Suppressor macrophage treated with lipopolysaccharide for 4 hours (primary cell): ENCODE measurements at places on chromosomes 7 and 10.

- no peak for DNase-seq
These were observed 92.2 kb downstream of the SPDYE5 start for GRCh38 chr7:75584354-75584753.

- no peak for DNase-seq
These were observed 1.4 kb downstream of the ATRNL1 start for GRCh38 chr10:115094416-115095140.

GRCh38 chr10:31353574-31353973, 34.6 kb downstream of the ZEB1 start:
- DNase-seq = peak; percentile 11

- DNase-seq = no peak
These were observed 21.3 kb downstream of the ZNF107 start for GRCh38 chr7:64687249-64687648.

DNA sequence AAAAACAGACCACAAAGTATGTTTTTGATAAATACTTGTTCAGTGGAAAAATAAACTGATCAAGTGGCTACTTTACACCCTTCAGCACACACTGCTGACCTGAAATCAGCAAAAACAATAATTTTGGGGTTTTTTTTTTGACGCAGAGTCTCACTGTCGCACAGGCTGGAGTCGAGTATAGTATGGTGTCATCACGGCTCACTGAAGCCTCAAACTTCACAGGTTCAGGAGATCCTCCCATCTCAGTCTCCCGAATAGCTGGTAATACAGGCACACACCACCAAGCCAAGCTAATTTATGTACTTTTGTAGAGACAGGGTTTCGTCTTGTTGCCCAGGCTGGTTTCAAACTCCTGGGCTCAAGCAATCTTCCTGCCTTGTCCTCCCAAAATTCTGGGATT, 30.6 kb downstream of the TARP start:
- no peak for DNase-seq

DNA sequence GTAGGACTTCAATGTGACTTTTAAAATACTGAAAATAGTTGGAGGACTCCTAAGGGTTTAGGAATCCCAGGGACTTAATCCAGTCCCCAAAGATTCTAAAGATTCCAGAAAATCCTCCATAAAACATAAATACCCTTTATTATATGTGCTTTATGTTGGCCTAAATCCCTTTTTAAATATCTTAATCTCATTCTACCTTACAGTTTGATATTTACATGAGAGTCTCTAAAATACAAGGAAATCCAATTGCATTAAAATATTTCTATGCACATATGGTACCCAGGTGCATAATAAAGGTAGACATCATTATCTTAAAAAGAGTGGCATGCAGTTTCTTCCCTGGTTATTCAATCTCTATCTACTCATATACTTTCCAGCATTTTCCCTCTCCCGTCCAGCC, 51.8 kb downstream of the BPGM start:
- no peak for DNase-seq

GRCh38 chr7:137399827-137400823, 56.6 kb upstream of the PTN start:
- no peak for DNase-seq

GRCh38 chr10:8035006-8035640, 19.4 kb upstream of the GATA3 start:
- no peak for DNase-seq

- DNase-seq = no peak
These were observed 442.5 kb downstream of the RPS24 start for GRCh38 chr10:78476156-78476555.

GRCh38 chr7:151395036-151395367, 14.8 kb downstream of the WDR86 start:
- no peak for DNase-seq

GRCh38 chr10:14717552-14717951, 57.1 kb downstream of the FAM107B start:
- no peak for DNase-seq

DNA sequence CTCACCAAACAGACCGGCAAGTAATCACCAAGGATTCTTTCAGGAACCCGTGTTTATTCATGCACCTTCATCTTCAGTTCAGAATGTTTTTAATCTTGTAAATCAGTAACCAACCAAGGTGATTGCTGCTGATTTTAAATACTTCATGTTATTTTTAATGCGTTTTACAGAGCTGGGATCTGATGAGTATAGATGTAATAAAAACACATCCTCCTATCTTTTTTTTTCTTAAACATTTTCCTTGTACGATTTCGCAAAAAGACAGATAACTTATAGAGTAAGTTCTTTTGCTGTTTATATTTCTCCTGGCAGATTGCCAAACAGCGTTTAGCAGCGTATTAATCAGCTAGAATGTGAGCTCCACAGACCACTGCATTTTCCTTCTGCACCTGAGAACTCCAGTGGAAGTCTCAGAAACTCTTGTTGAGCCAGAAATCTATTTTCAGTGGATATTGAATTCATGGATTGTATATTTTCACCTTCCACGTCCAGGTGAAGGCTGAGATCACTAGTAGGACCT, 397.8 kb upstream of the NRP1 start:
- no peak for DNase-seq

- peak; percentile 77 for DNase-seq
These were observed 33.6 kb downstream of the JMJD1C start for GRCh38 chr10:63431962-63432797.

DNA sequence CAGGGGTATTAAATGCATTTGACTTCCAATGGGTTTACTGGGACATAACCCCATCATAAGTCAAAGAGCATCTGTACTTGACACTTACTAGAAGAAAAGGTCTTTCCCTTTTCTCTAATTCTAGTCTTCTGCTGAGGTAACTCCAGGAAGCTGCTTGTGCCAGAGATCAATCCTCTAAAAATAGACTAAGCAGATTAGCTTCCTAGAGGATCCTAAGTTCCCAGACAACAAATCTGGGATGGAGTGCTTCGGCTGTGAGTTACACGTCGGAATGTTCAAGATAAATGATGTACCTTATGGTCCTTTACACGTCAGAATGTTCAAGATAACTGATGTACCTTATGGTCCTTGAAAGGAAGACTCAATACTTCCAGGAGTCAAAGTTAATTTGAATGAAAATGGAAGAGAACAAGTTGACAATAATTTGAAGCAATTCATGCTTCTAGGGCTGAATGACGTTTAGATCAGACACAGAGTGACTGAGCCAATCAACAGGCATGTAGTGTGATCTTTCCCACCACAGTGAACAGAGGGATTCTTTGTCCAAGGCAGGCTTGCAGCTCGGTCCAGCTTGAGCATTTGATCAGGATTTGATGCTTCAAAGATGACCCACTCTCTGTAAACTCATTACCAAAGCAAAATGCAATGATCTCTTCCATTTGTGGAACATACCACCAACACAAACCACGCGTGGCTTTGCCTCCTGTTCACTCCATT, 63.8 kb downstream of the SLC37A3 start:
- DNase-seq = no peak

GRCh38 chr10:48496105-48496830, 108.6 kb downstream of the ARHGAP22 start:
- DNase-seq = no peak

DNA sequence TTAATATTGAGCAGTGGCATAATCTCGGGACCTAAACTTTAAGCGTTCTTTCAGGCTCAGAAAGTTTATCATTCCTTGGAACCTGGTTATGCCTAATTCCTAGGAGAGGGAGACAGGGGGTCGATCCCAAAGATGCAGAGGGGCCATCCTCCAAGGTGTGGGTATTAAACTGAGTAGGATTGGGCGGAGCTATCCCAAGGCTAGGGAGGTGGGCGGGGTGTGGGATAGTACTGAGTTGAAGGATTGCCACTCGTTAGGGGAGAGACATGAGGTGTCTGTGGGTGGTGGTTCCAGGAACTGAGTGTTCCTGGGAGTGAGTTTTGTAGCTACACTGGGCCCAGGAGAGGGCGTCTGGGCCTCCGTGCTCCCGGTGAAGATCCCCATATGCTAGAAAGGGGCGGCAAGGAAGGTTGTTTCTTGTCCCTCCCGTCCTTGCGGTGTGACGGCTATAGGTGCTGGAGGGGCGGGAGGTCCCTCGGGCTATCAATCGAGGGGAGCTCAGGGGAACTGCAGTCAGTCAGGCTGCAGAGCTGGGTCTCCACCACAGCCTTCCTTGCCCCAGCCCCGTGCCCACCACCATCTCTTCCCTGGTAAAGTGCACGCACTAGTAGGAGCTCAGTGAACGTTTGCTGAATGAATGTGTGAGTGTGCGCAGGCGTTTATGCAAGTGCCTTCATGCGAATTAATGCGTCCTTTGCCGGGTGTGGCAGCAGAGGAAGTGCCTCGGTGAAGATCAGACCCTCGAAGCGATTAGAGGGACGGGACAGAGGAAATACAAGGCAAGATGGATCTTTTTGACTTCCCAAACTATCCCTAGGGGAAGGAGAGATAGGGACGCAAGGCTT, 3.0 kb upstream of the HMX2 start:
- DNase-seq = no peak

DNA sequence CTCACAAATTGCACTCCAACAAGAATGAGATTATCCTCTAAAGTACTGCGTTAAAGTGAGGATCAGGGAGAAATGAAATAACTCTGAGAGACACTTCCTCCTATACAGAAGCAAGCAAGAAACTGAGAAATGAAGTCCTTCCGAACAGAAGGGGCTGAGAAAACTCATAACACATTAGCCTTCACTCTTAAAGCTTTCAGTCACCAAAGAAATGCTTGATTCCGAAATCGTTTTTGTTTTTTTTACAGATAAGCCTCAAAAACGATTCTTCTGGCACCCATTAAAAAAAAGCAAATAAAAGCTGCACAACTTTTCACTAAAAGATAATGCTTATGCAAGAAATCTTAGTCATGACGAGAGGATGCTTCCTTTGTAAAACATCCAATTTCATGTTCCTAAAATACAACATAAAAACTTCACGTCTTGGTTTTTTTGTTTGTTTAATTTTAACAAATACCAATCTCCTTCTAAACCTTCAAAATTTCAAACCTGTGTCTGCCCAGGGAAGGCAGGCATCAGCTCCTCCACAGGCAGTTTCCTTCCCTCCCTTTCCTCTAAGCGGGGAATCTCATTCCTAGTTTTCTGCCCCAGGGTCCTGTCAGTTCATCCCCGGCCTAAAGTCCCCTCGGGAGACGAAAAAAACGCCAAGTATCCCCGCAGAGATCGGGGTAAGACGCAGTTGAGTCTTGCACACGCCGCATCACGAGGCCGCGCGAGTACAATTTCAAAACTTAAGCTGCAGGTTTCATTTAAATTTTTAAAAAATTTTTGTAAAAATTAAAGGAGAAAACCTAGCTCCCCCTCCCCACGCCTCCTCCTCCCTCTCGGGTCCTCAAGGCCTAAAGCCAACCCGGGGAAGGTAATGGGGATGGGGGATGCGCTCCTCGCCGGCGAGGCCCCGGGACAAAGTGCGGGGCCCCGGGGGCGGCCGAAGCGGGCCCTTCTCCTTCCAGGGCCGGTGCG, 1.1 kb downstream of the BAZ1B start:
- peak; percentile 12 for DNase-seq

DNA sequence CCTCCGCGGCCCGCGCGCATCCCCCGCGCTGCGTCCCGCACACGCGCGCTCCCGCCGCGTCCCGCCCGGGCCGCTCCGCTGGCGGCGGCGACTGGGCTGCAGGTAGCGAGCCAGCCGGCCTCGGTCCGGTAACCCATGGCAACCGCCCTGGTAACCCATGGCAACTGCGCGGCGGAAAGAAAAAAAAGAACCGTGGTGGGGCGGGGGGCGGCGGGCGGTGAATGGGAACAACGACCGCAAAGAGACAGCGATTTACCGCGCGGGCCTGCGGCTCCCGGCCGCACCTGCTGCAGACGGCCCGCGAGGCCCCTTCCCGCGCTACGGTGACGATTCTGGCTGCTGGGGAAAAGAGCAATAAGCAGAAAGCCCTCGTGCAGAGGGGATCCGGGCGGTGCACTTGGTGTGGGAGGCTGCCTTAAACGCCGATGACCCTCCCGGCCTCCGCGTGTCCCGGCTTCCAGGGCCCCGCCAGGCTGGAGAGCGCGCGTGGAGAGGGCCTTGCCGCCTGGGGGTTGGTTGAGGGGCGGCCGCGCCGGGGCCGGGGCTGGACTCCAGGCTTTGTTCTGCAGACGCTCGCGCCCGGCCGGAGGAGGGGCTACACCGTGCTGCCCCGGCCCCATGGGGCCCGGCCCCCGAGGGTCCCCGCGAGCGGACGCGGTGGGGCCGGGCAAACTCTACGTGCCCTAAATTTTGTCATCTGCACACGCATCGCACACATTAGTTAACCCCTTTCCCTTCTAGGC, 84.7 kb downstream of the SNX10 start:
- peak; percentile 39 for DNase-seq

DNA sequence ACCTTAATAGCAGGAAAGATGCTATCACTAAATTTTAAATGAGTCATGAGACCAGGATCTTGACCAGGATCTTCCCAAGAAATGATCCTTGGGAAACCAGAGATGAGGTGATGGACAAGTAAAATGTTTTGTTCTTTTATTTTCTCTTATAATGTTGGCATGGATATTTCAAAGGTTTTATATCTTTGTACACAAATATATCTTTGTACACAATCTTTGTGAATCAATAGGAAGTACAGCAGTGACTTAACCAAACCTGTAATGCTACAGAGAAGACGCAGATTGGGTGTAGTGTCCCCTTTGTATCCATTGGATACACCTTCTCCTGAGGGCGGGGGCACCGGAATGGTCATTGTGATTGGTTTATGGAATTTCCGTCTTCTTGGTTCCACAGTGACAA, 180.1 kb upstream of the CCDC6 start:
- no peak for DNase-seq

GRCh38 chr7:104967595-104967994, 46.4 kb upstream of the KMT2E start:
- no peak for DNase-seq

GRCh38 chr7:128781851-128782250, 6.3 kb upstream of the OPN1SW start:
- DNase-seq = no peak

- DNase-seq = no peak
These were observed 94.7 kb upstream of the ZMIZ1 start for GRCh38 chr10:78973901-78974616.

- no peak for DNase-seq
These were observed 13.9 kb downstream of the PAX2 start for GRCh38 chr10:100759331-100759730.

GRCh38 chr10:122454071-122454470, 382 bp upstream of the ARMS2 start:
- no peak for DNase-seq

DNA sequence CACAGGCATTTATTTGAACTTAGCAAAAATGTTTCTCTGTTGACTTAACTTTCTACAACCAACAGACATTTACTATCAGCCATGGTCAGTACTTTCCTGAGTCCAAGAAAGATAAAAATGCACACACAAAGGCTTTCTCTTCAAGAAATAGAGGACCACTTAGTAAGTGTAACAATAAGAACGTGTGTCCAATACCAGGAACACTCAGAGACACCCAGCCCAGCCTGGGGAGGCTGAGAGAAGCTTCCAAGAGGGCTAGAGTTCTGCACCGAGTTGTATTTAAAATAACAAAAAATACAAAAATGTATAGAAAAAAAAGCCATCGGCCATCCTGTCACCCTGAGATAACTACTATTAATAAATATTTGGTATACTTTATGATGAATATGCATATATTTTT, 35.8 kb downstream of the VSTM4 start:
- DNase-seq = no peak
